ENCODE measurements at places on chromosomes 13 and 19.

GRCh38 chr13:94859278-94859691, 146.9 kb upstream of the SOX21 start:
- DNase-seq: no peak

- peak; percentile 64 for DNase-seq
Measured at GRCh38 chr19:14405758-14406644, 13.1 kb downstream of the DDX39A start.

- no peak for DNase-seq
Measured at GRCh38 chr13:42803563-42804204, 22.3 kb downstream of the FAM216B start.

DNA sequence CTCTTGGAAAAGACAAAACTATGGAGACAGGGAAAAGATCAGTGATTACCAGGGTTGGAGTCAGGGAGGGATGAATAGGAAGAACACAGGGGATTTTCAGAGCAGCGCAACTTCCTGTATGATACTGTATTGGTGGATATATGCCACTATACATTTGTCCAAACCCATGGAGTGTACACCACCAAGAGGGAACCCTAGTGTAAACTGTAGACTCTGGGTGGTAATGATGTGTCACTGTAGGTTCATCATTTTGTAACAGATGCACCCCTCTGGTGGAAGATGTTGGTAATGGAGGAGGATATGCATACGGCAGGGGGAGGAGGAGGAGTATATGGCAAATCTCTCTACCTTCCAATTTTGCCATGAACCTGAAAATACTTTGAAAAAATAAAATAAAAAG, 68.1 kb downstream of the UFM1 start:
- DNase-seq: no peak

DNA sequence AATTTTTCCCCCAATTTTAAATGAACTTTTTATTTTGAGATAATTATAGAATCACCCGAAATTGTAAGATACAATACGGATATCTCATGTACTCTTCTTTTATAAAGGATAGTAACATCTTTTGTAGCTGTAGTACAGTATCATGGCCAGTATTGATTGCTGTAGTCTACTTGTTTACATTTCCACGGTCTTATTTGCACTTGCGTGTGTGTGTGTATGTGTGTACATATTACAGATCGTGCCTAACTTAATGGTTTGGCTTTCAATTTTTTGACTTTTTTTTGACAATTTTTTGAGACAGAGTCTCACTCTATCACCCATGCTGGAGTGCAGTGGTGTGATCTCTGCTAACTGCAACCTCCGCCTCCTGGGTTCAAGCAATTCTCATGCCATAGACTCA, 6.7 kb downstream of the PAN3 start:
- DNase-seq: no peak

DNA sequence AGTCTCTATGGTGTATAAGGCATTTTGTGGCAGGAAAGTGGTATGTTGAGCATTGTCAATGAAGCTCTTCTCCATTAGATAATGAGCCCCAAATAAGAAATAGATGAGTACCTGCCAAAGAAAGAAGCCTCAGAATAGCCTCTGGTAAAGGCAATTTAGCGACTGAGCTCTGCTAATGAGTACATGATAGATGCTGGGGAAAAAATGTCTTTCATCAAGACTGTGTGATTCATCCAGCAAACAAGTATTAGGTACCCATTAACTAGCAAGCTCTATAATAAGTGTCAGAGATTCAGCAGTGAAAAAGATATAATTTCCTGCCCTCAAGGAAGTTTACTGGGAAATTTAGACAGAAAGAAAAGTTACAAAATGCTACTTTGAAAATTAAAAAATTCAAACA, 294.6 kb downstream of the ITGBL1 start:
- DNase-seq: peak; percentile 13

DNA sequence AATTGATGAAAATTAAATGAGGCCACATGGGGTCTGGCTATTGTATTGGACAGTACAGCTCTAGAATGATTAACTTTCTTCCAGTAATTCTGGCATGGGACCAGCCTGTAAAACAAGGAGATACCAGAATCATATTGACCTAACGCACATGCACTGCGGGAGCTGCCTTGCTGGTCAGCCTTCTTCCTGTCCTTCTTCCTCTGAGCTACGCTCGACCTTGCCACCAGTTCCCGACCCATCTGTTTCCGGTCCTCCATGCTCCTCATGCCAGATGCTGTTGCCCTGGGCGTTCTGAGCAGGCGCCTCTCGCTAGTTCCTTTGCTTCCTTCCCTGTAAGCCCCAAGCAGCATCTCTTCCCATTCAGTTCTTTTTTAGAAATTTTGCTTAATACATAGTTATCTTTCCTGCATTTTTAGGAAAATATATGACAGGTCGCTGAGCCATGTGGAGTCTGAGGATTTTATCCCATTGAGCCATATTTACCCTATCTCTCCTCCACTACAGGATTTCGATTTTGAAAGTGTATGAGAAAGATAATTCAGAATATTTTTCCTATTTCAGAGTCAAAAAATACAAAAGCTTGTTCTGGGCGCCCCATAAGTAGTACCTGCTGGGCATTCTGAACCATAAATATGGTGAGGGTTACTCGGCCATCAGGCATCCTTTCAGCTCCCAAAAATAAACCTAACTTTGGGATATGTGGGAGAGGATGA, 38.6 kb downstream of the TNFRSF19 start:
- no peak for DNase-seq

DNA sequence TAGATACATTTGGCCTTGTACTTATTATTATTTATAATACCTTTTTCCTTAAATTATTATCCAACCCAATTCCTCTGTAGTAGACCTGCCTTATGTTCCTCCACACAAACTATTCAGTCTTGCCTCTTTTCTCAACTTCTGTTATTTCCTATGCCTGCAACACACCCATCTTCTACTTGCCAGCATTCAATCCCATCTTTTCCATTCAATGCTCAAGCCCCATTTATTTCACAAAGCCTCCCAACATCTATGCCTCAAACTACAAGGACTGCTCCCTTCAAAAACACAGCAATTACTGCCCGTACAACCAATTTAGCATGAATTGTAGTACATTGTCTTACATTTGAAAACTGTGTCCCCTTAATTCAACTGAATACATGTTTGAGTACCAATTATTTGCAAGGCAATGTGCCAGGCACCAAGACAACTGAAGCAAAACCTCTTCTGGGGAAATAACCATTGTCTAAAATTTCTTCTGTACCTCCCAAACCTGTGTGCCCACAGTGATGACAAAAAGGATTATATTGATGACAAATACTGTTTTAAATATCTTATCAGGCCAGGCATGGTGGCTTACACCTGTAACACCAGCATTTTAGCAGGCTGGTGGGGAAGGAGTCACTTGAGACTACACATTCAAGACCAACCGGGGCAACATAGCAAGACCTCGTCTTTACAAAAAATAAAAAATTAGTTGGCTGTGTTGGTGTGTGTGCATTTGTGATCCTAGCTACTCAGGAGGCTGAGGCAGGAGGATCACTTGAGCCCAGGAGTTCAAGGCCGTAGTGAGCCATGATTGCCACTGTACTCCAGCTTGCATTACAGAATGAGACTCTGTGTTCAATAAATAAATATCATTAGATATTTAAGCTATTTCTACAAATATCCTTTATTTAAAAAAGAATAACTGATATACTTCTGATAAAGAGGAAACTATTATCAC, 35.1 kb downstream of the ELF1 start:
- peak; percentile 15 for DNase-seq

DNA sequence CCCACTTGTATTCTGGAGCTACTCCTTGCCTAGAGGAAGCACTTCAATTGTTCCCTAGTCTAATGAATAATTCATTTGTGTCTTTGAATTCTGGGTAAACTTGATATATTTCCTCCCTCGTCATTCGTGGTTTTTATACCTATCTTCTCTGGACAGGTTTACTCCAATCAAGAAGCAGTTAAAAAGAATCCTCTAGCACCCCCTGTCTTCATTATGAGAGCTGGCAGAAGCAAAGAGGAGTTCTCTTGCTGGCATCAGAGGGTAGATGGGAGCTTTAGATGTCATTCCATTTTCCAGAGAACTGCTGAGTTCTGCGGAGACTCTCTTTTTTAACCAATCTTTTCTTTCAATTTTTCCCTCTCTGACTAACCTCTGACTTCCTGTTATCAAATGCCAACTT, 627.7 kb downstream of the FGF9 start:
- no peak for DNase-seq

DNA sequence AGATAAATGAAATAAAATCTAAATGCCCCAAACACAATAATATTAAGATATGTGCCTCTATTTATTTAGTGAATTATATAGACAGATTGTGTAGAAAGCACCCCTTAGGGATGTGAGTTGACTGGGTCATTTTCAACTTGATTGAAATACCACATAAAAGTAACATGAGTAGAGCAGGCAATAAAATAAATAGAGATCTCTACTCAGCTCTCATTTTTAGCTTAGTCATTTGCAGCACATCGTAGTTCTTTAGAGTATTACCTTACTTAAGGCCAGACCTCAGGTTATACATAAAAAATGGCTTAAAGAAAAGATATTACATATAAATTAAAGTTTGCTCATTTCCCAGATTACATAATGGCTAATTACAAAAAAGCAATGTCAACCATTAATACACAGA, 1525.6 kb upstream of the PRR20A start:
- DNase-seq: peak; percentile 11

DNA sequence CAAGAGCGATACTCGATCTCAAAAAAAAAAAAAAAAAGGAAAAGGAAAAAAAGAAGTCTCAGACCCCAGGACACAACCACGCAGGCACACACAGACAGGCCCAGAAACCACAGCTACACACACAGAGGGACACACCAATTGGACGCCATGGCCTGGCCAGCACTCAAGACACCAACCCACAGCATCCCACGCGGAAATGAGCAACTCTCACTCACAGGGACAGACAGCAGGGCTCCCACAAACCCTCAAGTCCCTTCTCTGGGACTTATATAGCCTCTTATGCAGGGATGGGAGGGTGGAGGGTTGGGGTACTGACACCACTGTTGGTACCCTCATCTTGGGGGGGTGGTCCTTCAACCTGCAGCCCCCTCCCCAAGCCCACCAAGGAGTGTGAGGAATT, 5.9 kb downstream of the NOTCH3 start:
- DNase-seq: no peak

DNA sequence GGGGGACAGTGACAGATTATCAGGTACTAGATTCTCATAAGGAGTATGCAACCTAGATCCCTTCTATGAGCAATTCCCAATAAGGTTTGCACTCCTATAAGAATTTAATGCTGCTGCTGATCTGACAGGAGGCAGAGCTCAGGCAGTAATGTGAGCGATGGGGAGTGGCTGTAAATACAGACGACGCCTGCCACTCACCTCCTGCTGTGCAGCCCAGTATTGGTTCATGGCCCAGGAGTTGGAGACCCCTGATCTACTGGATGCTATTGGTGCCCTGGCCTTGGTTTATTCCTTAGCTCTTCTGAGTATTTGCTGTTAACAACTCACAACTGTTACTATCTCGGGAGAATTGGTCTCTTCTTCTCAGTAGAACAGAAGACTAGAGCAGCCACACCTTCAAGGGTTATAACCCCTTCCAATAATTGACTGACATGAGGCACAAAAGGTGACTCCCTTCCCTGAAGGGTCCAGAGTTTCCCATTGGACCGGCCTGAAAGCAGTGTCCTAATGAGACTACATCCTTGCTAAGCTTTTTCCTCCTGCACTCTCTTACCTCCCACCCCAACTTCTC, 35.0 kb upstream of the RBM26 start:
- no peak for DNase-seq

- no peak for DNase-seq
Measured at GRCh38 chr13:105918842-105919741, 616.4 kb downstream of the EFNB2 start.

- DNase-seq: no peak
Measured at GRCh38 chr13:102191951-102192502, 209.8 kb downstream of the FGF14 start.

GRCh38 chr19:29660835-29661234, 4.4 kb upstream of the PLEKHF1 start:
- DNase-seq: no peak

GRCh38 chr13:32989942-32990341, 26.3 kb upstream of the KL start:
- no peak for DNase-seq

DNA sequence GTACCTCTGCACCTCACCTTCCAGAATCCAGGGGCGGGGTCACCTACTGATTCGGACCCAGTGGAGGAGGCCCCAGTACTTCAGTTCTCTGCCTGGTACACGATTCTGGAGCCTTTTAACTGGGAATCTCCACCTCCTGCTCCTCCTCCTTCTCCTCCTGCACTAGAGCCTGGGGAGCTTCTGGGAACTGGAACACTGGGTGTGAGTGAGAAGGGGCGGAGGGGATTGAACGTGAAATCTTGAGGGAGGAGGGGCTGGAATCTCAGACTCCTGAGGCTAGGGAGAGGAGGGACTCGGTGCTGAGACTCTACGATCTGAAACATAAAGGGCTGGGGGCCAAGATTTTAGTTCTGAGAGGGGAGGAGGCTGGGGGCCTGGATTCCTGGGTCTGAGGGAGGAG, at the start of gene KLK8:
TSS of gene KLK8 (minus strand) at position 90 of the 400 bp plus-strand sequence. CDS start 437 bp downstream, outside the sequence.
- DNase-seq: no peak

- DNase-seq: no peak
Measured at GRCh38 chr19:4851551-4852290, 15.7 kb downstream of the PLIN3 start.

GRCh38 chr13:45179428-45179827, 21.4 kb downstream of the KCTD4 start:
- DNase-seq: no peak

DNA sequence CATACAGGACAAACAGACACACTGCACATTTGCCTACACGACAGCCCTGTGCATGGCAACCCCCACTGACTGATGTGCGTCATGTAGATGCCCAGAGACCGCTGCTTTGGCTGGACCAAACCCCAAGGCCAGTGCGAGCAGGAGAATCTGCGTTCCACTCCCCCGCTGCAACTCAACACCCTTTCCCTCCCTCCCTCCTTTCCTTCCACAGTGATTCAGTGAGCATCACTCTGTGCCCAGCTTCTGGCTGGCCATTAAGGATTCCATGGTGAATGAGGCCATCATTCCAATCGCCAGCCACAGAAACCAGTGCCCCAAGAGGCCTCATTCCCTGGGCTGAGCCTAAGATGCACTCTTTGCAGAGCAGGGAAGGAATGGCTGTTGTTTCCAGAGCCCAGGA, 61.6 kb downstream of the GSX1 start:
- no peak for DNase-seq

GRCh38 chr19:16516923-16517610, 20.9 kb downstream of the C19orf44 start:
- DNase-seq: no peak

DNA sequence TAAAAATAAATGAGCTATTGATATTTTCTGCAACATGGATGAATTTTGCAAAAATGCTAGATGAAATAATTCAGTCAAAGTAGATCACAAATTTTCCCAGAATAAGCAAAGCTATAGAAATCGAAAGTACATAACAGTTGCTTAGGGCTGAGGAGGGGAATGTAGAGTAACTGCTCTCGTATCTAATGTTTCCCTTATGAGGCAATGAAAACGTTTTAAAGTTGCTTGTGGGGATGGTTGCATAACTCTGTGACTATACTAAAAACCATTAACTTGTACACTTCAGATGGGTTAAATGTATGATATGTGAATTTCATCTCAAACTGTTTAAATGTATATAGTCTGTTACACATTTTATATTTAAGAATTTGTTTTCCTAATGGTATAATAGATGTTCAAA, 231.7 kb downstream of the GGACT start:
- DNase-seq: no peak

- no peak for DNase-seq
Measured at GRCh38 chr19:19329126-19329525, 8.5 kb downstream of the MAU2 start.

GRCh38 chr19:49107625-49108459, 6.3 kb upstream of the LIN7B start:
- no peak for DNase-seq

GRCh38 chr19:16262618-16263017, 62.0 kb upstream of the KLF2 start:
- DNase-seq: no peak

GRCh38 chr19:2575734-2576481, 100.0 kb downstream of the GADD45B start:
- no peak for DNase-seq
